Endothelial cell of umbilical vein (primary cell): ENCODE measurements at places on chromosomes 2 and 18. TPM values are rescaled to one million over a fixed set of nuclear protein-coding genes. Genes with fewer than 3 reads are reported as not detected.

The ICOS gene
- not detected in 2 replicates for total RNA-seq

The SH3BP4 gene
- total RNA-seq = 100.0 and 105 TPM in 2 replicates

The TSPYL6 gene
- not detected in 2 replicates for total RNA-seq

The ZNF521 gene
- 166 and 168 TPM in 2 replicates for total RNA-seq

The NDC80 gene
- 39.6 and 43.2 TPM in 2 replicates for total RNA-seq

The INO80B gene
- 24.2 and 28.1 TPM in 2 replicates for total RNA-seq

The TUBB8B gene
- total RNA-seq = 1.1 TPM in 1 of 2 replicates, not detected in the other

The GREB1L gene
- total RNA-seq = 0.22 and 0.76 TPM in 2 replicates

The CD207 gene
- not detected in 2 replicates for total RNA-seq

The TEX44 gene
- not detected in 2 replicates for total RNA-seq

The LINC00305 gene
- total RNA-seq = not detected in 2 replicates

The TUBA3E gene
- total RNA-seq = not detected in 2 replicates

The CXCR1 gene
- total RNA-seq = not detected in 2 replicates

The DAW1 gene
- 2.0 and 3.2 TPM in 2 replicates for total RNA-seq

The CFAP53 gene
- total RNA-seq = 0.16 and 0.18 TPM in 2 replicates

The B3GNT7 gene
- total RNA-seq = 1.2 TPM in 2 replicates

The GRB14 gene
- total RNA-seq = 2.7 and 10.3 TPM in 2 replicates

The MFSD6 gene
- total RNA-seq = 4.5 and 8.2 TPM in 2 replicates

The CCDC121 gene
- total RNA-seq = 1.7 and 3.3 TPM in 2 replicates

The COL4A3 gene
- total RNA-seq = not detected in 2 replicates

The PXDN gene
- 248 and 308 TPM in 2 replicates for total RNA-seq

The TOGARAM2 gene
- total RNA-seq = not detected in 2 replicates

The TRIM43 gene
- not detected in 2 replicates for total RNA-seq
